ENCODE measurements at places on chromosomes 7 and 10.

DNA sequence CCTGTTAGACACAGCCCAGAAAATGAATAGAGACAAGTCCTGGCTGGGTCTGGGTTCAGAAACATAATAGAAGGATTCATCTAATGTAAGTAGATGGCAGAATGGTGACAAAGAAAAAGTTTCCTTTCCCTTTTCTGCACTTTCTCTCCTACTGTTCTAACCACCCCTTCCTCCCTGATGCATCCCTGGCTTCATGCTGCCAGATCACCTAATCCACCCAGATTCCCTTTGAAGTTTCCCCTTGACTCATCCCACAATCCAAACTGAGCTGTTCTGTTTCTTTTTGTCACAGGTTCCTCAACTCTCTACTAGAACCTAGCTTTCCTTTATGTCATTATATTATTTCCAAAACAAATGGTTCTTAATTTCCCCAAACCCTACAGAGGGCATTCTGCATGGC, 1.1 kb upstream of the MACC1 start:
- no peak for DNase-seq

GRCh38 chr10:22784668-22785067, 70.3 kb upstream of the PIP4K2A start:
- no peak for DNase-seq

DNA sequence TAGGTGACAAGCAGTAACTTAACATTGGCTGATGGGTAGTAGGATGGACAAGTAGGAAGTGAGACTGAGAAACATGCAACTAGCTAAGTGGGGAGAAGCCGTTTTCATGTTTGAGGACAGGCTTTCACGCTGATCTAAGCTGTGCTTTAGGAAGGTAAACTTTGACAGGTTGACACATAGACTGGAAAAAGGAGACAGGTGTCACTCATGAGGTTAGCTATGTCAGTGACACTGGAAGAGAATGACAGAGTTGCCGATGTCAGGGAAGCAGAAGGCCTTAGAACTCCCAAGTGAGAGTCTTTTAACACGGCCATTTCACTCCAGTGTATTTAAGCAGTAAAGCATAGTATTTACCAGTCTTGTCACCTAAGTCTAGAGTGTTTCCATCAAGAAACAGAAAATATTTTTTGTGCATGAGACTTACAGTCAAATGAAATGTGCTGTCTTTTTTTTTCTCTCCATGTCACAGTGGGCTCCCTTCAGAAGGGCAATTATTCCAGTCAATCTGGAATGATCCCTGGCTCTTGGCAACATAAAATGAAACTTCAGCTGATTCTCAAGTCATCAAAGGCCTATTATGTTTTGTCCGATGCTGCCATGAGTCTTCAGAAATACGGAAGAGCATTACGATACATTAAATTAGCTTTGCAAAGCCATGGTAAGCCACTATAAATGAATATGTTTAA, 20.6 kb downstream of the EDRF1 start:
- DNase-seq: no peak

DNA sequence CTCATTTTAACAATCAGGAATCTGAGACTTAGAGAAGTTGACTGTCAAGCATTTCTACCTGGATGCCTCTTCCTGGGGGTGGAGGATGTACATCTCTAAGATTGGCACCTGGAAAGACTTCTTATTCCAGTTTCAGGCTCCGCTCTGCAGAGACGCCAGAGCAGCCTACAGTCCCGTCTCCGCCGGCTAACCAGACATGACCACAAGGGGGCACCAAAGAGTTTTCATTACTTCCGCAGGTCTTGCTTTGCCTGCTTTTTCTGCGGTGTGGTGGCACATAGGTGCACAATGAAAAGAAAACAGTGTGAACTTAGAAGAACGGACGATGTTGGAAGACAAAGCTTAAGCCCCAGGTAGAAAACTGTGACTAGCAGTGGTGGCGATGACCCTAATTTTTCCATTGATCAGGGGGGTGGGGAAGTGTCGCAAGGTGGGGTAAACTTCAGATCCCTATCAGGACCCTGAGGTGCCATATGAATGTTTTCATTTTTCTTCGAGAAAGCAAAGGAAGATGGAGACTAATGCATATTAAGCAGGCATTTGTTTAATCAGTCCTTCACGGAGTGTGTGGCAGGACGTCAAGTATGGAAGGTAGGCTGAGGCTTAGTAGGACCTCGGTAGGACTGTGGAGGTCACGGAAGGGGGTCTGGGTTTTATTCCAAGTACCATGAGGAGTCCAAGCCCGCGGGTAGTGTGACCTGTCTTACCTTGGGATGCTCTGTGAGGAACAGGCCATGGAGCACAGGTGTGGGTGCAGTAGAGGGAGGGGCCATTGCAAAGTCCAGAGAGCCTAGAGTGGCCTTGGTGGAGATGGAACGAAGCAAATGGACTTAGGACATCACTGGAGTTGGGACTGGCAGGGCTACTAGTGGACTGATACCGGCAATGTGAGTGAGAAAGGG, 60.1 kb upstream of the SORCS3 start:
- DNase-seq: no peak

DNA sequence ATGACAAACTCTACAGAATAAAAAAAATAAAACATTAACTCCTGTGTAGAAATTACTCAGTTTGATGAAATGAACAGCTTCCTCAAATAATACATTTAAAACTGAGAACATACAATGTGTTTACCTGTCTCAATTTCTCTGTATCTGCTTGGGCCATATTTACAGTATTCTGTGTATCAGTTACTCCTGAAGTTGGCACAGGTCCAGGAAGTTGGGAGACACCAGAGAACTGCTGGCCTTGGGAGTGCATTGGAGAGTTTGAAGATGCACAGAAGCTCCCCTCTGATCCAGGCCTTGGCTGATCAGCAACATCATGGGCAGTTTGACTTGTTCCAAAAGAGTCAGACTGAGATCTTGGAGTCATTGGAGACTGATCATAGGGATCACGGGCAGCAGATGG, 155.1 kb downstream of the GALNT11 start:
- DNase-seq: no peak

DNA sequence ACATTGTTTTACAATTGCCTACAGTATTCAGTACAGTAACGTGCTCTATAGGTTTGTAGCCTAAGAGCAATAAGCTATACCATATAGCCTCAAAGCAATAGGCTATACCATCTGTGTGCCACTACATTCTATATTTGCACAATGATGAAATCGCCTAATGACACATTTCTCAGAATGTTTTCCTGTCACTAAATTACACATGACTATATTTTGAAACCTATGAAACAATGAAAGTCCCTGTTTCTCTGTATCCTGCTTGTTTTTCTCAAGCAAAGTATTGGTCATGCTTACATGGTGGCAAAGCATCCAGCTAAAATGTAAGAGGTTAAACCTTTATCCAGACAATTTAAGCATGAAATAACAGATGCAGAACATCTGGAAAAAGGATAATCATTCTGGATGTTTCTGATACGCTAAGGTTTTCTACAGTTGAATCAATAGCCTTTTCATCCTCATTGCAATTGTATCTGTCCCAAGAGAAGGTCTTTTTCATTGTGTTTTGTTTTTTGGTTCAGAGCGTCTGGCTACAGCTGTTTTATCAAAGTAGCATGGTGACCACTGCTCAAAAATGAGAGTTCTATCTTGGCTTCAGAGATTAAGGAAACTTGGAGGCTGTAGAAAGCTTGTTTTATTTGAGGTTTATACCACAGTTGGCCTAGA, 81.7 kb downstream of the CSTF2T start:
- no peak for DNase-seq

GRCh38 chr7:109529712-109530111, 960.0 kb downstream of the DNAJB9 start:
- DNase-seq: no peak

GRCh38 chr7:101910991-101911799, 93.8 kb downstream of the CUX1 start:
- no peak for DNase-seq

GRCh38 chr7:139571651-139572050, 48.2 kb downstream of the CLEC2L start:
- no peak for DNase-seq

- DNase-seq: peak; percentile 61
These were observed 4.6 kb downstream of the TLL2 start for GRCh38 chr10:96509017-96509641.

DNA sequence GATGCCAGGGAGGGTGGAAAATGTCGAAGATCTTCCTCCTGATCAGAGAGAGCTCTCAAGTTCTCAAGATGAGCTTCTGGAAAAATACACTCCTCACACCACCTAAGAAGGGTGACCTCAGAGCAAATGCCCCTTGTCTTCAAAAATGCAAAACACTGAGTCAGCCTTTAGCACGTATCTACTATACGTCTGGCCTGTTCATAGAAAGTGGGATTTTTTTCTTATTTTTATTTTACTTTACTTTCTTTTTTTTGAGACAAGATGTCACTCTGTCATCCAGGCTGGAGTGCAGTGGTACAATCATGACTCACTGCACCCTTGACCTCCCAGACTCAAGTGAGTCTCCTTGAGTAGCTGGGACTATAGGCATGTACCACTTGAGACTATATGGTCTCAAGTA, 57.1 kb downstream of the AFAP1L2 start:
- no peak for DNase-seq

DNA sequence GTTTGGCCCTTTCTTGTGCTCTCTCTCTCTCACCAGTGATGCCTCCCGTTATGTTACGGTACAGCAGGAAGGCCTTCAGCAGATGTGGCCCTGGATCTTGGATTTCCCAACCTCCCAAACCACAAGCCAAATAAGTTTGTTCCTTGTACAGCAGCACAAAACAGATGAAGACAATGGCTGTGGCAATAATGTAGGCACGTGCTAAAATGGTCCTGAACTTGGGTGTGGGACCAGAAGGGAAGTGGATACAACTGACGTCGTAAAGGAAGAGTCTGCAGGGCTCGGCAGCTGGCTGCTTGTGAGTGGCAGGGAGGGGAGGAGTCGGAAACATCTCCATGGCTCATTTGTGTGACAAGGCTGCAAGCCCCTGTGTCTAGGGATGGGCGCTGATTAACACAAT, 26.8 kb downstream of the PROSER2 start:
- DNase-seq: peak; percentile 21

- no peak for DNase-seq
These were observed 99.4 kb upstream of the CTTNBP2 start for GRCh38 chr7:117972606-117973005.

DNA sequence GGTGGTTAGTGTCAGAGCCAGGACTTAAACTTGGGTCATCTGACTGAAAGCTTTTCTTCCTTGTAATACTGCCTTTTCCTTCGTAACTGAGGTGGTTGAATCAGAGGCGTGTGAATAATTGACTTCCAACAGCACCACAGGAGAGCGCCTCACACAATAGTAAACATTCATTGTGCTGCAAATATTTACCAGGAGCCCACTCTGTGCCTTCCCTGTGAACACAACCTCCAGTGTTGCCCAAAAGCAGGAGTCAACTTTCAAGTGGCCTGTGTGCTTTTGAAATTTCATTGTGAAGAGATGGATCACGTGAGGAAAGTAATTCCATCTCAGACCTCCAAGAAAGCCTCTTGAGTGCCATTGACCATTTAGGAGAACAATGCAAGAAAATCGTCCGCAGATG, 60.2 kb downstream of the ADRA2A start:
- no peak for DNase-seq

DNA sequence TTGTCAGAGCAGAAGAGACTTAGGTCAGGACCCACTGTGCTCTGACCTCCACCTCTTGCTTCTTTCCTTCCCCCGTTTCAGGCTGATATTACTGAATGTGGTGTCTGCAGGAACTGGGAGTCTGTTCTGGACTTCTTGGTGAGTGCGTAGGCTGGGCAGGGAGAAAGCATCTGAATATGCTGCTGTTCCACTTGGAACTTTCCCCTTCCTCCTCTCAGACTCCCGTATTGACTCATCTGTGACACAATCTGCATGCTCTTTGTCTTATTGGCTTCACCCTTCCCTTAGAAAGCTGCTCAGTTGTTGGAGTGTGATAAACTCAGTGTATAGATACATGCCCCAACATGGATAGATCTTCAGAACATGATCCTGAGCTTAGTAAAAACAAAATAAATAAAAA, 137.6 kb upstream of the HABP2 start:
- no peak for DNase-seq

GRCh38 chr7:39421251-39421650, 145.0 kb upstream of the YAE1 start:
- DNase-seq: no peak

DNA sequence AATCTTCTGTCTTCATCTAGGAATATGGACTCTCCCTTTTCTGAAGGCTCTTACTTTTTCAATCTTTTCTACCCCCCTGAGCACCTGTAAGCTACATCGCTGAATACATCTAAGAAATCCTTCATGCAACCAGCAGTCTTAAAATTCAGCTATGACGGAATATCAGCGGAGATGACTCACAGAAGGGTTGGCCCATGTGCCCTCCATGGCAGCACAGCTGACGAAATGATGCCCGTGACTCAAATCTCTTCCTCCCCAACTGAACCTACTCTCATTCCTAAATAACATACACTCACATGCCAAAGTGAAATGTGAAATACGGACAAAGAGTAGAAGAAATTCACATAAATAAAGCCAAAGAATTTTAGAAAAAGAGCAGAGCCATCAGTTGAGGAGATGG, 30.3 kb upstream of the NCAPG2 start:
- no peak for DNase-seq

- DNase-seq: no peak
These were observed 109.1 kb upstream of the TNS3 start for GRCh38 chr7:47690902-47691558.

GRCh38 chr7:99392659-99393354, 15.6 kb downstream of the PDAP1 start:
- no peak for DNase-seq

DNA sequence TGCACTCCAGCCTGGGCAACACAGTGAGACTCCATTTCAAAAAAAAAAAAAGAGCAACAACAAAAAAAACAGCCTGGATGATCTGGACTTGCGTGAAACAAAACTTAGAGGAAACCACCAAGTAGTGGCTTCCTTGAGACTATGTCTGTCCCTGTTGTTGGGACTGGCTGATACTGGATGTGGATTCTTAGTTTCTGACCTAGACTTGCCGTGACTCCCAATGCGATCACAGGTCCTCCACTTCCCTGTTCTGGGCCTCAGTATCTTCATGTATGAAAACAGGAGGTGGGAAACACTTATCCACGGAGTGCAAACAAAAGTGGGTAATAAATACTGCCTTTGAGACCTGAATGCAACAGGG, 125.7 kb downstream of the PRPF18 start:
- DNase-seq: no peak

Data from GM04503 (cell line).